Lung (tissue), 17 donors: ENCODE measurements at places on chromosomes 2 and 18.

- no peaks in the 10 kb centered on the region for H3K27me3 ChIP-seq
- DNase-seq = no peak
- H3K36me3 ChIP-seq = no peaks in the 10 kb centered on the region
- H3K4me3 ChIP-seq = no peak overlapping the region
- H3K4me1 ChIP-seq = peaks cover 6% of the 10 kb centered on the region
Observed at GRCh38 chr18:9619545-9619944, 5.2 kb upstream of the PPP4R1 start.

GRCh38 chr2:177909962-177910361, 162.6 kb downstream of the PDE11A start:
- no peak for DNase-seq
- H3K36me3 ChIP-seq = no peaks in the 10 kb centered on the region
- H3K4me1 ChIP-seq = no peaks in the 10 kb centered on the region
- H3K27me3 ChIP-seq = no peaks in the 10 kb centered on the region
- no peak overlapping the region for H3K4me3 ChIP-seq
- H3K27ac ChIP-seq = no peak overlapping the region

- peak overlapping the region; percentile 53 for H3K27ac ChIP-seq
- peaks cover 14% of the 10 kb centered on the region for H3K4me1 ChIP-seq
- DNase-seq = peak; percentile 37
- no peaks in the 10 kb centered on the region for H3K27me3 ChIP-seq
Observed at GRCh38 chr2:156437272-156437930, 1.2 kb downstream of the GPD2 start.

- no peak for DNase-seq
- H3K4me1 ChIP-seq = no peaks in the 10 kb centered on the region
- H3K4me3 ChIP-seq = no peak overlapping the region
- H3K27ac ChIP-seq = no peak overlapping the region
Observed at GRCh38 chr2:2577407-2577831, 246.3 kb upstream of the MYT1L start.

DNA sequence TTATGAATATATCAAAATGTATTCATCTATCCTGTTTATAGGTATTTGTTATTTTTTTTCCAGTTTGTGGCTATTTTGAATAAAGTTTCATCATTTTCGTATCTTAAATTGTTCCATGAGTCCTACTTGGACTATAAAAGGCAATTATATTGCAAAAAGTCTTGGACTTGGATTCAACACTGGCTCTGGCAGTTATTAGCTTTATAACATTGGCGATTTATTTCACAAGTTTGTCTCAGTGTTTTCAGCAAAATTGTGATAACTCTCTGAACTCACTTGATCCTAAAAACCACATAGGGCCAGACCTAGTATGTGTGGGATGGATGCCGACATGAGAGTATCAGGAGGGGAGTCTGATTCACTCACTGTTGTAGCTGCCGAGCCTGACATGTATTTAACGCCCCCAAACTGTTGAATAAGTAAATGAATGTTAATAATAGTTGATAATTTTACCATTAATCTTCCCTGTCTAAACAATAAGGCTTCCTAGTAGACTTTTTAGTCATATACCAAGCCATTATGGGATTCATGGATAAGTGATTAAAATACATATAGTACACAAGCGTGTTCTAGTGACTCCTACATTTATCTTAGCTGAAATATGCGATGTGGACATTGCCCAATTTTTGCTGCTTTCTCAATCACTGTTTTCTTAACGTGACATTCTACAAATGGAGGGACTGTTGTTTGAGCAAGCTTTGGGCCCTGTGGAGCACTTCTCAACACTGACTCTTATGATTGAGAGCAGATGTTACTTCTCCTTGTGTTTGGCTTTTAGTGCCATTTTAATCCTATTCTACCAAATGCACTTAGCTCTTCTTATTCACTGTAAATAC, 907.6 kb downstream of the EPHA4 start:
- H3K27me3 ChIP-seq = no peaks in the 10 kb centered on the region
- H3K4me3 ChIP-seq = no peak overlapping the region
- DNase-seq = peak; percentile 67
- no peaks in the 10 kb centered on the region for H3K36me3 ChIP-seq

DNA sequence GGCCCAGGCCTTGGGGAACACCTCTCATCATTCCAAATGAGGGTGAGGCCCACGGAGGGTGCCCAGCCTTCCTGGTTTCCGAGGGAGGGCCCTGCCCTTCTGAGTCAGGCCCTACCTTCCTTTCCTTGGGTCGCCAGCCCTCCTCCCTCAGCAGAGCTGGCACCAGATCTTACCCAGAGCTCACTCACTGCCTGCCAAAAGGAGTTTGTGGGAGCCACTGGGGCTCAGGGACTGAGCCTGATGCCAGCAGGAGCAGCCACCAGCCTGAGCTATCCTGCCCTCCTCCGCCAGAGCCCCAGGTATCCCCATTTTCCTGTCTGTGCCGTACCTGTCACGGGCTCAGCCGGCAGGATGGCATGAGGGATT, 64.1 kb downstream of the NRP2 start:
- no peak overlapping the region for H3K4me3 ChIP-seq
- H3K27me3 ChIP-seq = no peaks in the 10 kb centered on the region
- peaks cover 28% of the 10 kb centered on the region for H3K36me3 ChIP-seq
- no peak overlapping the region for H3K27ac ChIP-seq
- DNase-seq = no peak

- no peak for DNase-seq
- no peak overlapping the region for H3K4me3 ChIP-seq
- peak overlapping the region; percentile 55 for H3K27ac ChIP-seq
- peaks cover 20% of the 10 kb centered on the region for H3K27me3 ChIP-seq
Observed at GRCh38 chr2:118055512-118056164, 32.6 kb upstream of the INSIG2 start.

DNA sequence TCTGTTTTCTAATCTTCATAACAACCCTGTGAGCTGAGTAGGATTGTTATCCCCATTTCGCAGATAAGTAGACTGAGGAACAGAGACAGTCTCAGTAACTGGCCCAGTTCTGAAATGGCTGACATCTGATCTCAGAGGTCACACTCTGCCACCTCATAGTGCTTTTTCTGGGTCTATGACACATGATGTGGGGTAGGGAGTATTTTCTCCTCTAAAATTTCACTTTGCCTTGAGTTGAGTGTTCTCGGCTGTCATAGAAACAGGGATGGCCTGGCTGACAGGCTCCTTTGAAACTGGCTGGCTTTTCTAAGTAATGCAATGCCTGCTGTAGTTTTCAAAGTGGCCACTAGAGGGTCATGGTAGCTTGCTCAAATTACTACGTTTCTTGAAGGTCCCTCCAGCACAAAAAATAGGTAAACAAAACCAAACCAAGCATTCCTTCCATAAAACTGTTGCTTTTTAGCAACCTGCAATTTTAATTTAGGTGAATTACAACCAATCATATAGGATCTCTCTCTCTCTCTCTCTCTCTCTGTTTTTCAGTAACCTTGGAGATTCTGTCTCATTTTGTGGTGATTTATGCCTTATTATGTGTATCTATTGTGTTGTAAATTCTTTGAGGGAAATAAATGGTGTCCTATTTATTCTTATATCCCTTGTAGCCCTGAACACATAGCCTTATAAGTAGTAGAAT, 84.2 kb upstream of the TTN start:
- peak; percentile 78 for DNase-seq
- H3K4me3 ChIP-seq = no peak overlapping the region
- H3K27ac ChIP-seq = peak overlapping the region; percentile 9
- no peaks in the 10 kb centered on the region for H3K36me3 ChIP-seq
- H3K4me1 ChIP-seq = no peaks in the 10 kb centered on the region

DNA sequence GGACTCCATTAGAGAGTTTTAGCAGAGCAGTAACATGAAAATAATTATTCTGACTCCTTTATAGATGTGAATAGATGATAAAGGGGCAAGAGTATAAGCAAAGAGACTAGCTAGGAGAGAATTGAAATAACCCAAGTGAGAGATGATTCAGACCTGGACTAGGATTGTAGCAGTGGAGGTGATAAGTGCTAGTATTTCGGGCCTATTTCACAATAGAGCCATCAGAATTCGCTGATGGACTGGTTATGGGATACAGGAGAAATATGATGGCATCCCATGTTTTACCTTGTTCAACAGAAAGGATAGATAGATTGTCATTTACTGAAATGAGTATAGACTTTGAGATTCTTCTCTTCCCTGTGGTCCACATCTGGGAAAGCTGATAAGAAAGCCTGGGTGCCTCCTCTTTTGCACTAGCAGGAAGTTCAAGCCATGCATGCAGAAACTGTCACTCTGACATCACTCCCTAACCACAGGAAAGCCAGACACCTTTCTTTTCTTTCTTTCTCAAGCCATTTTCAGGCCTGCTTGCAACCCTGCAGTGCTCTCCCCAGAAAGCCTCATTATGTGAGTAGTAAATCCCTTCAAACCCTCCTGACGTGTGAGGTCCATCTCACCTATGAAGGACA, 25.3 kb downstream of the DYNAP start:
- H3K4me3 ChIP-seq = no peak overlapping the region
- H3K27ac ChIP-seq = no peak overlapping the region
- no peaks in the 10 kb centered on the region for H3K4me1 ChIP-seq
- no peak for DNase-seq
- no peaks in the 10 kb centered on the region for H3K27me3 ChIP-seq

GRCh38 chr2:172643142-172643541, 87.3 kb downstream of the PDK1 start:
- H3K4me3 ChIP-seq = no peak overlapping the region
- no peak for DNase-seq
- H3K36me3 ChIP-seq = no peaks in the 10 kb centered on the region

DNA sequence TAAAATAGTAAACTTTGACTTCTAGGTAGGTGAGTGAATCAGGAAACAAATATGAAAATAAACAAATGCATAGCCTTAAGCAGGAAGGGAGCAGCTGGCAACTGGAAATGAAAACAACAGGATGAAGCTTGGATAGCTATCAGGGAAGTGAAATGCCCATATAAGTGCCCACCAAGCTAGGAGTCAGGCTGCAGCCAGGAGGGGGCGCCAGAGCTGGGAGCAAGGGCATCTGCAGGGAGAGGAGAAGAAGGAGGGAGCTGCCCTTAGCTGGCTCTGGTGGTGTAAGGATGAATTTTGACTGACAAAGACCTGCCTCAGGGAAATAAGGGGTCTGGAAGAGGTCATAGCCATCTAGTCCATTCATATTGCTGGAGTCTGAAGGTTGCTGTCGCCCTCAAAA, 298.3 kb downstream of the TDRD15 start:
- H3K27ac ChIP-seq = no peak overlapping the region
- H3K4me1 ChIP-seq = no peaks in the 10 kb centered on the region
- H3K4me3 ChIP-seq = no peak overlapping the region
- no peaks in the 10 kb centered on the region for H3K36me3 ChIP-seq
- no peaks in the 10 kb centered on the region for H3K27me3 ChIP-seq

- DNase-seq = peak; percentile 84
- no peaks in the 10 kb centered on the region for H3K36me3 ChIP-seq
- H3K27me3 ChIP-seq = no peaks in the 10 kb centered on the region
- H3K4me3 ChIP-seq = no peak overlapping the region
- H3K27ac ChIP-seq = no peak overlapping the region
Observed at GRCh38 chr2:121080013-121080772, 204.8 kb downstream of the TFCP2L1 start.

GRCh38 chr18:3119401-3120341, 100.1 kb downstream of the MYOM1 start:
- no peak overlapping the region for H3K4me3 ChIP-seq
- no peaks in the 10 kb centered on the region for H3K36me3 ChIP-seq
- no peaks in the 10 kb centered on the region for H3K4me1 ChIP-seq

DNA sequence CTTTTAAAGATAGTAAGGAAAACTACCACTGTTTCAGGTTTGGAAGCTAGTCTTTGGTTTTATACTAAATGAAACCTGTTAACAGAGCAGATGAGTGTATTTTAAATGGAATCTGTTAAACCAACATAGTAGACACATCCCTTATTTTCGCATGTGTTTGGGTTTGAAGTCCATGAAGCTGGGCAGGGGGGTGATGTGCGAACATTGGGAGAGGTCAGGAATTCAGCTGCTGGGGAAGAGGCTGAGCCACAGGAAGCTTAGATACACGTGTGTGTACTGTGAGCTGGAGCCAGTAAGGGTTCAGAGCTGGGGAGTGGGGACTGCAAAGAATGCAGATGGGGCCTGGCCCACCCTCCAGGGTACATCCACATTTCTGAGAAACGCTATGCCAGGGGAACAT, 176.9 kb downstream of the VAPA start:
- H3K27ac ChIP-seq = no peak overlapping the region
- H3K4me3 ChIP-seq = no peak overlapping the region
- H3K27me3 ChIP-seq = no peaks in the 10 kb centered on the region
- H3K4me1 ChIP-seq = no peaks in the 10 kb centered on the region
- no peaks in the 10 kb centered on the region for H3K36me3 ChIP-seq
- no peak for DNase-seq

- H3K27ac ChIP-seq = no peak overlapping the region
- no peak for DNase-seq
- no peak overlapping the region for H3K4me3 ChIP-seq
- H3K27me3 ChIP-seq = no peaks in the 10 kb centered on the region
- H3K36me3 ChIP-seq = no peaks in the 10 kb centered on the region
Observed at GRCh38 chr2:200137691-200138090, 168.8 kb upstream of the SPATS2L start.

- H3K4me3 ChIP-seq = no peak overlapping the region
- no peak overlapping the region for H3K27ac ChIP-seq
- no peaks in the 10 kb centered on the region for H3K27me3 ChIP-seq
- H3K4me1 ChIP-seq = no peaks in the 10 kb centered on the region
- no peaks in the 10 kb centered on the region for H3K36me3 ChIP-seq
- no peak for DNase-seq
Observed at GRCh38 chr2:39218391-39218790, 25.4 kb downstream of the CDKL4 start.

DNA sequence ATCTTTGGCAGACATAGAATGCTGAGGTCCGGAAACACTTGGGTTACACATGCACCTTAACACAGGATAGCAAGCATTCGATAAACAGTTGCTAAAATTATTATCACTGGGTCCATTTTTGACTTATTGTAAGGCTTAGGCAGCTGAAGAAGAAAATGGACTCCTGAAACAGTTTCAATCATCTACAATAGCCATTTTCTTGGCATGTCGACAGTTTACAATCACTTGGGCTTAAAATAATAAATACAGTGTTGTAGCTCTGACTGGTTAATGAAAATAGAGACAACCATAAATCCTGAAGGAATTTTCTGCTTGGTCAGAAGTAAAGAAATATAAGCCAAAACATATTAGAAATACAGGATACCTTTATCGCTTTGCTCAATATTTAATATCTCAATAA, 169.2 kb downstream of the XIRP2 start:
- H3K27ac ChIP-seq = no peak overlapping the region
- no peaks in the 10 kb centered on the region for H3K36me3 ChIP-seq
- H3K4me3 ChIP-seq = no peak overlapping the region
- no peaks in the 10 kb centered on the region for H3K27me3 ChIP-seq

GRCh38 chr2:136113209-136113971, 4.6 kb downstream of the CXCR4 start:
- no peak overlapping the region for H3K4me3 ChIP-seq
- H3K4me1 ChIP-seq = peaks cover 19% of the 10 kb centered on the region
- peaks cover 17% of the 10 kb centered on the region for H3K27me3 ChIP-seq
- H3K36me3 ChIP-seq = no peaks in the 10 kb centered on the region
- no peak overlapping the region for H3K27ac ChIP-seq

GRCh38 chr2:126370201-126370600, 285.8 kb upstream of the GYPC start:
- H3K4me1 ChIP-seq = no peaks in the 10 kb centered on the region
- no peak overlapping the region for H3K4me3 ChIP-seq
- no peaks in the 10 kb centered on the region for H3K27me3 ChIP-seq
- no peak overlapping the region for H3K27ac ChIP-seq
- H3K36me3 ChIP-seq = no peaks in the 10 kb centered on the region
- DNase-seq = no peak

GRCh38 chr2:85768713-85769112, 14.9 kb downstream of the ATOH8 start:
- DNase-seq = peak; percentile 66
- H3K36me3 ChIP-seq = peaks cover 29% of the 10 kb centered on the region
- peaks cover 87% of the 10 kb centered on the region for H3K4me1 ChIP-seq
- H3K27me3 ChIP-seq = no peaks in the 10 kb centered on the region
- H3K4me3 ChIP-seq = no peak overlapping the region
